ENCODE measurements at places on chromosomes 11 and 22.

GRCh38 chr11:17259519-17259918, 17.0 kb upstream of the NUCB2 start:
- DNase-seq = no peak

- no peak for DNase-seq
These were observed 27.0 kb upstream of the MUC5B start for GRCh38 chr11:1195682-1196515.

DNA sequence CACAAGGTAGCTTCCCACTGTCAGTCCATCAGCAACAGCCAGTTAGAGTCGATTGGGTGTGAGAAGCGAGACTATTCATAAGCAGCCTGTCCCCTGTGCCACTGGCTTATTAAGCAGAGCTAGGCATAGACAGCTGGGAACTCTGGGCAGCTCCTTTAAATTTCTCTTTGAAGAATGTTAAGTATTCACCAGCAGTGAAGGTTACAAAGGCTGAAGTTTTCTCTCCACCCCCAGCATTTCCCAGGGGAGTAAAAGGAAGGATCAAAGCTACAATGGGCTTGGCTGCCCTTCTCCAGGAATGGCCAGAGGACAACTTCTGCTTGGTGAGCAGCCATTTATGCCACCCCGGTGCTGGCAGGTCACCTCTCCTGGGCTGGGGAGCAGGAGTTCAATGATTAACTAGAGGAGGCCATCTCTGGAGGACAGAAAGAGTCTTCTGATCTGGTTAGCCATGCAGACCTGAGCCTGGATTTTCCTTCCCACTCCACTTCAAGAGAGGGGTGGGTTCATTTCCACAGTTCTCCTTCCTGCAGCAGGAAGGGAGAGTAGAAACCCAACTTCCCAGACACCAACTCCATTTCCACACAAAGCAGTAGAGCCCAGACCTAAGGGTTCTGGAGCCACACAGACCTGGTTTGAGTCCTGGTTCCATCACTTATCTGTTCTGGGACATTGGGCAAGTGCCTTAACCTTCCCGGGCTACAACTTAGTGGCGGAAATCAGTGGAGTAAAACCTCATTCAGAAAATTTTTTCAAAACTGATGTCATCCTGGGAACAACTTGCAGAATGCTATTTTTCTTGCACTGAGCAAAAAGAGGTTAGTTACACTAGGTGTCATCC, 22.6 kb downstream of the POU2AF3 start:
- DNase-seq = no peak

- DNase-seq = no peak
These were observed 9.4 kb downstream of the IFITM10 start for GRCh38 chr11:1740786-1741530.

Data from stimulated activated CD4-positive, alpha-beta T cell treated with anti-CD3 and anti-CD28 coated beads, Interleukin-2, amount 100 ng/mL, for 48 hours (primary cell).